ENCODE measurements at places on chromosomes 11 and 22. TPM values are rescaled to one million over a fixed set of nuclear protein-coding genes. Genes with fewer than 3 reads are reported as not detected.

GRCh38 chr11:81331088-81331487 is 1402.6 kb downstream of the FAM181B start:
- no peak for DNase-seq

- no peak for DNase-seq
Observed at GRCh38 chr11:1503708-1504104, 17.1 kb upstream of the MOB2 start.

DNA sequence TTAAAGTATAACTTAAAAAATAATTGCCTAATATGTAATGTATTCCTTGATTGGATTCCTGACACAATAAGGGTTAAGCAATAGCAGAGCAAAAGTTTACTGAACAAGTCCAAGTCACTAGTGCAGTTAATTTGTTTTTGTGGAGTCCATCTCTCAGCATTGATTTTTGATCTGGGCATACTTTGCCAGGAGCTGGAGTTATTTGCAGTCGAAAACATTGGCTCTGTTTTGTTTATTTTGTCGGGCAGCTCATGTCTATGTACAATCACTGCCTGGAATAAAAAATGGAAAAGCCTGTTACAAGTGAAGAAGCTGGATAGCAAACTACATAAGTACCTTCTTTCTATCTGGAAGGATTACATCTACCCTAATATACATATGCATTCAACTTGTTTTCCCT is 625.2 kb downstream of the CNTN5 start:
- no peak for DNase-seq

Gene CCDC88B
- 1.8 TPM for total RNA-seq

Gene TENM4
- total RNA-seq: 0.27 TPM

Gene BTG4
- total RNA-seq: not detected
